ENCODE measurements at places on chromosomes 12 and 14. TPM values are rescaled to one million over a fixed set of nuclear protein-coding genes. Genes with fewer than 3 reads are reported as not detected.

VWF gene
- polyA plus RNA-seq: 100 TPM

A2M gene
- polyA plus RNA-seq: 1,629 TPM

DUSP6 gene
- 185 TPM for polyA plus RNA-seq

SERPINA6 gene
- 0.06 TPM for polyA plus RNA-seq

SCNN1A gene
- 4.9 TPM for polyA plus RNA-seq

- no peak for DNase-seq
These were observed 26.4 kb upstream of the ZFP36L1 start for GRCh38 chr14:68819260-68819691.

DNA sequence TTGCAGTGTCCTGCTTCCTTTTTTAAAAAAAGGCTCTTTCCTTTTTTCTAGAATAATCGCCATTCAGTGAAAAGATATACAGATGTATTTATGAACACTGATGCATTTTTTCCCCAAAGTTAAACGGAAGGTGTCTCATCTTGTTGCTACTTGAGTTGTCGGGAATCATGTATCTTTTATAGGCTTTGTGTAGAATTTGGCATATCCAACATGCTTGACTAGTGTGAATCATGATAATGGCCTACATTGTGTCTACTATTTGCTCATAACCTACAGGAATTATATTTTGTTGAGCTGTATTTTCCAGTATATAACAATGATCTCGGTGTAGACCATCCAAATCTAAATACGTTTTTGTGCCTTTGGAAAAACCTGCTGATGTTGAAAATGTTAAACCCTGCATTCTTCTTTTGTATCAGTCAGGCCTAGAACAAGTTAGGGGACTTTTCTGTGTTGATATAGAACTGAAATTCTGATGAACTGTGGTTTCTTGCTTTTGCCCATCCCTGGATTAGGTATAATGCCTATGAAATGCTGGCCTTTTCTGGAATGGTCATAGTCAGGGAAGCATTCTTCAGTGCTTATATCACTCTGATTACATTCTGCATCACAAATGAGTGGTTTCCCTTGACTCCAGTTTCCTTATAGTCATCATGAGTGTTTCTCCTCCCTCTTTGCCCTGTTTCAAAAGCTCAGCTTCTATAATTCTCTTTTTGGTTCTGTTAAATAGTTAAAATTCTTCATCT is 10.8 kb downstream of the BMAL2 start:
- no peak for DNase-seq

DNA sequence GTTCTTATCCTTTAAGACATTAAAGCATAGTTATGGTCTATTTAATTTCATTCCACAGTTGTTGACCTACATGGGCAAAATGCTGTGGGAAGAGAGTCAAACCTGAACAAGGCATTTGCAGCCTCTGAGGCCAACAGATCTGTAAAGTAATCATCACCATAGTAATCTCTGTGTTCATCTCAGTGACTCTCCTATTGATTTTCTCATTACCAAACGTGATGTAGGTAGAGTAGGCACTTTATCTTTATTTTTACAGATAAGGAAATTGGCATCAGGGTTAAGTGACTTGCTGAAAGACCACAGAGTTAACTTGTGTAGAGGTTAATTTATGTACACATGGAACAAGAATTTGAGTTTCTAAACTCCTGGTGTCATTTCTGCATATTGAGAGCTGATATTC is 203.0 kb downstream of the ESR2 start:
- no peak for DNase-seq

- DNase-seq: no peak
These were observed 102.7 kb downstream of the ANO4 start for GRCh38 chr12:100897240-100897639.

GRCh38 chr12:89988188-89988915 is 279.7 kb upstream of the ATP2B1 start:
- no peak for DNase-seq

GRCh38 chr12:88756153-88756552 is 175.9 kb upstream of the KITLG start:
- no peak for DNase-seq

DNA sequence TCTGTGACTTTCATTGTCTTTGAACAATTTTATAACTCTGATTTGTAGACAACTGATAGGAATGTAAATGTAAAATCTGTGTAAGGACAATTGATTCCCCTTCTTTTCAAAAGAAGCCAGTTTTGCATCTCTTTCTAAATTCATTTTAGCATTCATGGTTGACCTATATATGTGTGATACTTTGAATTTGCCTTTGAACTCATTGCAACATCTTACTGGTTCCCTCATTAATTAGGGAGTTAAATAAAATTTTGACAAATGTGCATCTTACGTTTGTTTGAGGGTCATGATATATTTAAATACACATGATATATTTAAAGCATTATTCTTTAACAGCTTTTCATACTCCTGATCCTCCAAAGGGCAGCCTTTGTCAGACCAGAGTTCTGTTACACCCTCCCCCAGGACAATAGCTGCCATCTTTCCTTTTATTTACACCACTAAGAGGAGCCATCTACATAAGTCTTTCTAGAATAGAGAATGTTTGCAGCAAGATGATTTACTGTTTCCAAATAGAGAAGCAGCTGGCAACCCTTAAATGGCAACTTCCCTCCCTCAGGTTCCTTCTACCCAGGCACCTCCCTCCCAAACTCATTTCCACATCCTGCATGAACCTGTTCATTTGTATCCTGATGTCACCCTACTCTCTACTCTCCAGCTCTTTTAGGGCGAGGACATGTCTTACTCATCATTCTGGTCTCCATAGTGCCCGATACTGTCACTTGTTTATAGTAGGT is 40.2 kb upstream of the APPL2 start:
- no peak for DNase-seq
